ENCODE measurements at places on chromosomes 2 and 18.
A peak's percentile ranks its signal among the peaks of the same experiment; 100 is the strongest.

DNA sequence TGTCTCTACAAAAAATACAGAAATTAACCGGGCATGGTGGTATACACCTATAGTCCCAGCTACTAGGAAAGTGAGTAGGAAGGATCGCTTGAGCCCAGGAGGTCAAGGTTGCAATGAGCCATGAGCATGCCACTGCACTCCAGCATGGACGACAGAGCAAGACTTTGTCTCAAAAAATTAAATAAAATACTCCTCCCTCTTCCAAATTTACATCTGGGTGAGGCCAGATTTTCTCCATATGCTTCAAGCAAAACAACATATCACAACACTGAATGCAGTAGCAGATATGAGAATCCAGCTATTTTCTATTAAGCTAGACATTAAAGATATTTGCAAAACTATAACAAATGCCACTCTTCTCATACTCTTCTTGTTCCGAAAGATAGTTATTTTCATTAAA is 20.9 kb downstream of the MEMO1 start:
- no peak for DNase-seq

DNA sequence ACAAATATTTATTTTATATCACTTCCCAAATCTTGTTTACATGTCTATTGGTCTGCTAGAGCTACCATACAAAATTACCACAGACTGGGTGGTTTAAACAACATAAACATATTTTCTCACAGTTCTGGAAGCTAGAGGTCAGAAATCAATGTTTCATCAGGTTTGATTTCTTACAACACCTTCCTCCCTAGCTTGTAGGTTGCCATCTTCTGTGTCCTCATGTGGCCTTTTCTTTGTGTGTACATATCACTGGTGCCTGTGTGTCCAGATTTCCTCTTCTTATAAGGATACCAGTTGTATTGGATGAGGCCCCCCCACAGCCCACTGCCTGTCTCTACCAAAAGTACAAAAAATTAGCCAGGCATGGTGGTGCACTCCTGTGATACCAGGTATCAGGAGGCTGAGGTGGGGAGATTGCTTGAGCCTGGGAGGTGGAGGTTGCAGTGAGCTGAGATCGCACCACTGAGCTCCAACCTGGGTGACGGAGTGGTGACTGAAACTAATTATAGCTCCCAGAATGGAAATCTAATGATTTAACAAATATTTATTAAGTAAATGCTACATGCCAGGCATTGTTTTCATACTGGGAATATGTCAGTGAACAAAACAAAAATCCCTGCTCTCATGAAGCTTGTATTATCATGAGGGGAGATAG is 13.6 kb downstream of the EML4 start:
- DNase-seq = no peak

DNA sequence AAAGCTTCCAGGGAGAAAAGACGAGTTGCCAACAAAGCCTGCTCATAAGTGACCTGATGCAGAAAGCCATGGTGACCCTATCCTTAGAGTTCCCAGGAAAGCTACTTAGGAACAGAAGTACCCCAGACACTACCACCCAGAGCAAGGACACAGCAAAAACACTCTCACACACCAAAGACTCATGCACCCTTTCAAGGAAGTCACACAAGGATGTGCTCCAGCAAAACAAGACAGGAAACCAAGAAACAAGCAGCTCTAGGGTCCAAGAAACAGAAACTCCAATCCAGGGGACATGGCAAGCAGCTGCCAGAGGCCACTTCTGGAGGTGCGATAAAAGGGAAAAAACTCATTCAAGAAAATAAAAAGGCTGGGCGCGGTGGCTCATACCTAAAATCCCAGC is 5.7 kb downstream of the KIF1A start:
- no peak for DNase-seq

DNA sequence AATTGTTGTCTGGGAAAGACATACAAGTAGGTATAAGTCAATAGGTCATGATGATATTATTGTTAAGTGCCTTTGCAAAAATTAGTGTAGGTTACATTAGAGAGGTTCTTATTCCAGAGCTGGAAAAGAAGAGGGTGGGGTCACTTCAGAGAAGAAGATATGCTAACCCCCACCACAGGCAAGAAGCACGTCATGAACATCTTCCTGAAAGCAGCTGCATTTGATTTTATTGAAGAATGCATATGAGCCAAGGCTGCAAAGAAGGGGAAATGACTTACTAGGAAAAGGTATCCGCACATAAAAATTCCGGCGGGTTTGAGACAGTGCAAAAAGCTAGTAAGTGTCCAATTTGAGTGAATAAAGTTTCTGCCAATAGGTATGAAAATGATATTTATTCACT is 195.3 kb upstream of the CDH2 start:
- DNase-seq = no peak

DNA sequence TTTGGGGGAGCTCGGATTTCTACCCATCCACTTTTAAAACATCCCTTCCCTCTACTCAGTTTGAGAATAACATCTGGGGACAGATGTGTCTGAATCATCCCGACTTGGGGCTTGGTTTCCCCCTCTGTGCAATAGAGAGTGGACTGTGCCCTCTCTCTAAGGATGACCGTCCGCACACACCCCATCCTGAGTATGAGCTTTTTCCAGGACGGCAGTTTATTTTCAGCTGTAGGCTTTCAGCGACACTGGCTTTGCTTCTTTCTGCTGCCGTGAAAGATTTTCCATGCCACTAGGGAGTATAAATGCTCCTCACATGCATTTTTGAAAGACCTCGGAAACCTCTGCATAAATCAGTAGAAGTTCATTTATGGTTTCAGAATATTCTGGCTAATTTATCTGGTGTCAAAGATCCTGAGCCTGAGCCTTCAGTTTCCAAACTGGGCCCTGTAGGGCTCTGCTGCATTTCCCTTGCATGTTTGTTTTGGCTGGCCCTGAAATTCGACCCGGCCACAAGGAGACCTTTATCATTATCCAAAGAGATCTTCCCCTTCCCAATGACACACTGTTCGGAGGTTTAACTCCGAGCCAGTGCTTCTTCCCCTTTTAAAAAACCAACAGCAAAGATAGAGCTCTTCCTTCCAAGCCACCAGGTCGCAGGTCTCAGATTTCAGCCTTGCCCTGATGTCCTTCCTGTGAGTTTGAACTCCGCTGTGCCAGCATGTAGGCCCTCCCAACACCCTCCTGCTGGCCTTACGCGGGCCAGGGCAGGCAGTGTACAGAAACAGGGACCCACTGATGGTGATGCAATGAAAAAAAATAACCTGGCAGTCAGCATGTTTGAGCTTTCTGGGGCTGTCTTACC is 53.3 kb downstream of the FECH start:
- no peak for DNase-seq

- DNase-seq = no peak
These were observed 1257.7 kb upstream of the CDH2 start for GRCh38 chr18:29434650-29435049.

DNA sequence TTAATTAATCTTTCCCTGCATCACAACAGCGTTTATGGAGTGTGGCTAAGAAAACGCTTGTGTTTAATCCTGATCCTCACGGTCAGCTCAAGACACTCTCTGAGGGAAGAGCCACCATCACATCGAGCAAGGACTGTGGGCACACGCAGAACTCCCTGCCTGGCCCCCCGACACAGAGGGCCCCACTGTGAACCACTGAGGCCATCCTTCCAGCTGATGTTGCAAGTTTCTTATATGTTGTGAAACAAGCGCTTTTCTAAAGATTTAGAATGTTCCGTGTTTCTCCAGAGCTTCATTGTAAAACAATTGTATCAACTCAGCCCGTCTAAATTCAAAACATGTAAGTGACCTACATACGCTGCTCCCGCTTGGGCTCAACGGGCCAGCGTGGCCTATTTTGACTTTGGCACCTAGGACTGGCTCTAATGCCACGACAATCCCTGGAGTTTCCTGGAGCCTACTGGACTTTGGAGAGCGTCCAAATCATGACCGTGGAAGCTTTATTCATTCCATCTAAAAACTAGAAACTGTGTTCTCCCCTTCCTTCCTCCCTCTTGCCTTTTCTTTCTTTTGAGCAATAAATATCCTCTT is 34.9 kb downstream of the SERPINE2 start:
- no peak for DNase-seq

DNA sequence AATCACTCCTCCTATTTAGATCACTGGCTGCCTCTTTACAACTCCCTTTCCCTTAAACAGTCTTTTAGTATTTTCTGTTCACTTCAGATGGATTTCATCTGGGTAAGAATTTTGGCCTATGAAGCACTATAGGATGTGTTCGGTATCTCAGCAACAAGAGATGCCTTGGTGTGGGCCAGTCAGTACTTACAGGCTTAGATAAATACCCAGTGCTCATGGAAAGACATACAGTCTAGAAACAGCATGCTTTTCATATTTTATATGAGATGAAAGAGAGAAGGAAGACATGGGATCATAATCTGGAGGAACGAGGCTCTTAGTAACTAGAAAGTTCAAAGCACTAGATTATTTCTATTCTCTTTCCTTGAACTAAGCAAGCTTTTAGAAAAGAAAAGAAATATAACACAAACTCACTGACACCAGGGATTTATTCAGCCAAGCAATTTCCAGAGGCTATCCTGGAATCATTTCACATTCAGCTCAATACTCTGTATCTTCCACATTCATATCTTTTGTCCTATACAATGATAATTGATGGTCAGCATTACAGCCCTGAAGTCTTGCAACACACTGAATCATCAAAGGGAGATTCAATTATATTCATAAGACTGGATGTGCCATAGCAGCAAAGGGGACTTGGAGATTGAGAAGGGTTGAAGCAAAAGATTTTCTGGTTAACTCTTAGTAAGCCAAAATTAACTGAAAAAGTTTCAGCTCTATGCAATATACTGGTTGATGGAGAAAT is 408.8 kb upstream of the LYPD1 start:
- no peak for DNase-seq

GRCh38 chr18:14949800-14950664 is 202.1 kb downstream of the ANKRD30B start:
- no peak for DNase-seq

DNA sequence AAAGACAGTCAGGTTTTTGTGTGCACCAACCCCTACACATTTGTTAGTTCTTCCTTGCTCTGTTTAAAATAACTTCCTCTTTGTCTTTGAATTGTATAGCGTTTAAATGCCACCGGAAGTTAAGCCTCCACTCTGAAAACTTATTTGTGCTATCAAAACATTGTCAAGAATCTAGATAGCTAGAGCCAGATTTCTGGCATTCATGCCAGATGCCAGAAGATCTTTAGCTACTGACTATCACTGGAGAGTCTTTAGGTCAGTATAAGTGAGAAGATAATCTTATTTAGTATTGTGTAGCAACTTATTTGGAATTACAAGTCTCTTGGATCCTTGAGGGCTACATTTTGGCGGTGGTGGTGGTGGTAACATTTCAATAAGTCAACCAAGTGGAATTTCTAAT is 63.4 kb upstream of the ADAM23 start:
- DNase-seq = no peak

- no peak for DNase-seq
These were observed 114.6 kb downstream of the TLK1 start for GRCh38 chr2:171046048-171046560.

- no peak for DNase-seq
These were observed 151.2 kb upstream of the ALKAL2 start for GRCh38 chr2:439077-439476.

GRCh38 chr2:191970867-191971266 is 124.0 kb upstream of the CAVIN2 start:
- no peak for DNase-seq

- DNase-seq = peak; percentile 7
These were observed 98.3 kb upstream of the ZBTB14 start for GRCh38 chr18:5393779-5394178.

DNA sequence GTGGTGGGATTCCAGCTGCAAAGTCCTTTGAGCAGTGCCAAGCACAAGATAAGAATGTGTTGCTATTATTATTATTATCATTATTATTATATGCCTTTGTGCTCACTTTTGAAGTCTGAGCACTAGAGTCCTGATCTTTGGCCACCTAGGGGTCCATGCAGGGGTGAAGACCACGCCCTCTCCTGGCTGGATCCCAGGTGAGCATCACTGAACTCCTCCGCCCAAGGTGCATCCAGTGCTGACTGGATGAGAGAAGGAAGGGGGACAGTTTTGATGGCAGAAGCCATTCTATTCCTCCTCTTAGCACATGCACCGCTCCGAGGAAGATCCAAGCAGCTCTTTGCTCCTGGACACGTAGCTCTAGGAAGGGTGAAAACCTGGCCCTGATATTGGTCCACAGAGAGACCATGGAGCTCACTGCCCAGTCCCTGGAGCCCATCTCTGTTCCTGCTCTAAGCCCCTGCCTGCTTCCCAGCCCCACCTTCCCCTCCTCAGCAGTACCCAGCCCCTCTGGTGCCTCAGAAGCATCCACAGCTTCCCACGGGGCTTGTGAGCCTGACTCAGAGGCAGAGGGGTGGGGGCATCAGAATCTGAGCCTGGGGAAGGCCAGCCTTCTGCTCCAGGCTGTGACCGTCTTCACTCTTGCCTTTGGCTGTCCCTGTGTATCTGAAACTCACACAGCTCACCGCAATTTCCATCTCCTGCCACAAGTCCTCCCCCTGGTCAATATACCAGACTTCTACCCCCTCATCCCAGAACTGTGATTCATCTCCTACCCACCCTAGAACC is 45.4 kb downstream of the MCFD2 start:
- DNase-seq = peak; percentile 82

GRCh38 chr2:179410552-179411356 is 146.1 kb upstream of the SESTD1 start:
- DNase-seq = peak; percentile 12

DNA sequence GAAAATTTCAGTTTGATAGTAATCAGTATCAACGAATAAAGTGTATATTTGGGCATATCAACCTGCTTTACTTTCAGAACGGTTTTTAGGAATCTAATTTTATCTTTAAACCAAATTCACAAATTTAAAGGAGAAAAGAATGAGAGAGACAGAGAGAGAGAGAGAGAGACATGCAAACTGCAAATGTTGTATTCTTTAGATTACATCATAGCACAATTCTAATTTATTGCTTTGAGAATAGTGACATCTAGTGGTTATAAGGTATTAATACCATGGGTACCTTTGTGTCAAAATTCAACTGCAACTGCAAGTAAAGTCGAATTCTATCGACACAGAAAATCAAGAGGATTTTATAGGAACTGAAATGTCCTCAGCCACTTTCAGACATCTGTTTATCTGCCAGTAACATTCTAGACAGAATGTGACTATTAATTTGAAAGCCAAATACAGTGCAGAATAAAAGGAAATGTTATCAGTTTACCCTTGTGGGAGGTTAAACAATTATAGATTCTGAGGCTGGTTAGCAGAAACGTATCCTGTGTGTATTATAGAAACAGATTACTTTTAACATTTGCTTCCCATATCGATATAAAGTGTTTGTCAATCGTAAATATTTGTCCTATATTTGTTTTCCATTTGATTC is 529.8 kb upstream of the VRK2 start:
- DNase-seq = peak; percentile 5

- DNase-seq = no peak
These were observed 652.2 kb downstream of the LRRTM4 start for GRCh38 chr2:76870011-76870410.

DNA sequence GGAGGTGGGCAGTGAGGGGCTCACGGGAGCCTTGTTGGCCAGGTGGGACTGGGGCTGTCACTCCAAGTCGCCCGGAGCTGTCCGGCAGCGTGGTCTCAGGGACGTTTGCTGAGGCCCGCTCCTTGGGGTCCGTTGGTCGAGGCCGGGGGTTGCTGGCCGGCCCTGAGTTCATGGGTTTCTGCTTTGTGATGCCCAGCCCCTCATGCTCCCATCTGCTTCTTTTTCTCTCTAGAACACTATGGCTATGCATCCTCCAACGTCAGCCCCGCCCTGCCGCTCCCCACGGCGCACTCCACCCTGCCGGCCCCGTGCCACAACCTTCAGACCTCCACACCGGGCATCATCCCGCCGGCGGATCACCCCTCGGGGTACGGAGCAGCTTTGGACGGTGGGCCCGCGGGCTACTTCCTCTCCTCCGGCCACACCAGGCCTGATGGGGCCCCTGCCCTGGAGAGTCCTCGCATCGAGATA is 14.5 kb downstream of the NFATC1 start:
- no peak for DNase-seq
